CD4-positive, alpha-beta T cell treated with Interleukin-1 beta for 1 hour (primary cell): ENCODE measurements at places on chromosomes 1 and 21.
A peak's percentile ranks its signal among the peaks of the same experiment; 100 is the strongest.

DNA sequence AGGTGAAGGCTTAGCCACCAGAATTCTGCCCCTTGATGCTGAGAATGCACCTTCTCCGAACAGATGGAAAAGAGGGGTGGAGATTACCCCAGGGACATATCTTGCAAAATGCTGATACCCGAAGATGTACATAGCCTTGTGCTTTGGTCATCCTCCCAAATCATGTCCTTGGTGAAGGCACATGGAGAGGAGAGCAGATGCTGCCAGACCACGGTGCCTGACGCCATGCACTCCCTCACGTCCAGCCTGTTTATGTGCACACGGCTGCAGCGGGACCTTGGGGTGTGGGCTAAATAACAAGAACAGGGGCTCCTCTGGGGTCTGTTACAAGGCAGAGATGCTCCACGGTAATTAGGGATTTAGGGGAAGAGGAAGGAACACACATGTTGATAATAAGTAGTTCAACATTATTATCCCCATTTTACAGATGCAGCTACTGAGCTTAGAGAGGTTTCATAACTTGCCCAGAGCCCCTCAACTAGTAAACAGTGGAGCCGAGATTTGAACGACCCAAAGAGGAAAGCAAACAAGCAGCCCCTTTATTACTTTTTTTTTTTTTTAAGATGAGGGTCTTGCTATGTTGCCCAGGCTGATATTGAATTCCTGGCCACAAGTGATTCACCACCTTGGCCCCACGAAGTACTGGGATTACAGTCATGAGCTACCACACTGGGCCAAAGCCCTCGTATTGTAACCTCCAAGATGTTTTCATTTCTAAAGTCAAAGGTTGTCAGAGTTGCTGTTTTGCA lies 12.9 kb downstream of the EPHX1 start:
- no peak for DNase-seq

- DNase-seq = peak; percentile 10
Observed at GRCh38 chr1:23896491-23896890, 16.7 kb downstream of the CNR2 start.

DNA sequence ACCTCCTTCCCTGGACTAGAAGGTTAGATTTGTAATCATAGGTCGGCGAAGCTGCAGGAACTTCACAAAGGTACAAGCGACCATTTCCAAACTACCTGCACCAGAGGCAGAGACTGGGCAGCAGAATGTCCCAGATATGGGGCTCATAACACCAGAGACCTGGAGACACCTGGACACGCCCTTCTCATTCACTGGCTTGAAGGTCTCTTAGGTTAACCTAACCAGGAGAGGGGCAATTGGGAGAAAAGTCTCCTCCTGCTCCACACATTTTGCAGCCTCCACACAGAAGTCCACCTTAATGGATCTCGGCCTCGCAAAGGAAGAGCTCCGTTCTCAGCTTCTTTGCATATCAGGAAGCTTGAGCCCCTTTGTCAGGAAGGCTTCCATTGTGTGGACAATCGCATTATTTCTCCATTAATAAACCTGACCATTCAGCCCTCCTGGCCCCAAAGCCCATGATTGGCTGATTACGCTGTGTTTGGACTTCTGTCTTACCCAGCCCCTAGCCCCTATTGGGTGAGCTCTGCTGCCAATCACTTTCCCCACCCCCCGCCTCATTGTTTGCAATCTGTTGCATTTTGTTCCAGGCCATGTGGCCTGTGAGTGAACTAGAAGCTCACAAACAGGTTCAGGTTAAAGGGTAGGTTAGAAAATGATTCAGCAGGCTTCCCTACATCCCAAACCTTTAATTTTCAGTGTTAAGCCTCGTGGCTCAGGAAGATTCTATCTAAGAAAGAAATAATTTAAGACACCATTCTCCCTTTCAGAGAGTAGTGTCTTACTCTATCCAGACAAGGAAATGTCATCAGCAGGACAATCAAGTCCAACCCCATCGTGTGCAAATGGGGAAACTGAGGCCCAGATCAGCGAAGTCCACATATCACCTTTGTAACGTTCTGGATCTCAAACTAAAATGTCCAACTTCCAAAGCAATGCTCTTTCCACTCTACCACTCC lies 2.8 kb downstream of the MYCL start:
- no peak for DNase-seq

GRCh38 chr1:73106931-73107330 lies 824.6 kb upstream of the NEGR1 start:
- no peak for DNase-seq

DNA sequence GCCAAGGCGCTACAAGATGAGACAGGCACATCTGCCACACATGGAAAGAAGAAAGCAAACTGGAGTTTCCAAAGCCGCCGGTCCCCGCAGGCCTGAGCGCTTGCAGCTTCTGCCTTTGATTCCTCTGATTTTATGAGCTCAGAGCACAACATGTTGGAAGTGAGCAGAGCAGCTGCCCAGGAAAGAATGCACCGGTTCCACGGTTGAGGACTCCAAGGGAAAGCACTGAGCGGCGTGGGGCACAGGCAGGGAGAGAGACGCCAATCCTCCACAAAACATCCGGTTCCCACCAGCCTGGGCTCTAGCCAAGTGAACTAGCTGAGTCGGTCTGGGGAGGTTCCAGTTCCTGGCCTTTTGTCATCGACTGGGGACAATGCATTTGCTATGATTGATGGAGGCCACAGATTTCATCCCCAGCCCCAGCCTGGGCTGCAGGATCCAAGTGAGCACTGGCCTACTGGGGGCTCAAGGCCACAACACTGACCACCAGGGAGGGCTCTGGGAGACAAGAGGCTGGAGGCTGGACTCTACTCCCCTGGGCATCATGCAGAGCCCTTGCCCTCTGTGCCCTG lies 253.1 kb upstream of the IRF2BP2 start:
- no peak for DNase-seq

GRCh38 chr1:203636291-203636690 lies 9.7 kb downstream of the ATP2B4 start:
- no peak for DNase-seq

- no peak for DNase-seq
Observed at GRCh38 chr21:37751268-37751975, 164.8 kb downstream of the KCNJ6 start.

GRCh38 chr1:95984798-95985374 lies 736.7 kb upstream of the PTBP2 start:
- DNase-seq = no peak

- no peak for DNase-seq
Observed at GRCh38 chr1:54298284-54299033, 98.5 kb downstream of the MRPL37 start.

GRCh38 chr1:246332078-246332477 lies 175.0 kb downstream of the SMYD3 start:
- no peak for DNase-seq

- no peak for DNase-seq
Observed at GRCh38 chr1:197590687-197591086, 184.6 kb downstream of the DENND1B start.
